ENCODE measurements at places on chromosomes 3 and 15. TPM values are rescaled to one million over a fixed set of nuclear protein-coding genes. Genes with fewer than 3 reads are reported as not detected.

The SLC9C1 gene
- not detected for polyA plus RNA-seq

The SUSD5 gene
- 2.2 TPM for polyA plus RNA-seq

The LRRC49 gene
- 6.5 TPM for polyA plus RNA-seq

The SCAMP5 gene
- polyA plus RNA-seq = 19.4 TPM

The SEC11A gene
- polyA plus RNA-seq = 164 TPM
